MM.1S (cell line): ENCODE measurements at places on chromosomes 6 and 20.

DNA sequence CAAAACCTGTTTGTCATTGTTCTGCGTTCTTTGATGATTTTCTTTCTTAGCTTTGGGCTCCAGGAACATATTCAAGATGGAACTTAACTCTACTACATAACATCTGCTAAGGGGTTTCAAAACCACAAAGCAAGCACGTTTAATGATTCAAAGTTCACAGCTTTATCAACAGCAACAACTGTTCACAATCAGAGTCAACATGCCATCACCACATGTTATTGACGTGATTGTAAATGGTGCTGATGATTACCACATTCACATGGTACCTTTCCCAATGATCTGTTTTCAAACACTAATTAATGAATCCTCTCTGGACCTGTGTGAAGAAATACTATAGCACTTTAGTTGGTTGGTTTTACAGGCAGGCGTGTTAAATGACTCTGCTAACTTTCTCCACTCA is 180.6 kb upstream of the CEP162 start:
- DNase-seq = no peak

DNA sequence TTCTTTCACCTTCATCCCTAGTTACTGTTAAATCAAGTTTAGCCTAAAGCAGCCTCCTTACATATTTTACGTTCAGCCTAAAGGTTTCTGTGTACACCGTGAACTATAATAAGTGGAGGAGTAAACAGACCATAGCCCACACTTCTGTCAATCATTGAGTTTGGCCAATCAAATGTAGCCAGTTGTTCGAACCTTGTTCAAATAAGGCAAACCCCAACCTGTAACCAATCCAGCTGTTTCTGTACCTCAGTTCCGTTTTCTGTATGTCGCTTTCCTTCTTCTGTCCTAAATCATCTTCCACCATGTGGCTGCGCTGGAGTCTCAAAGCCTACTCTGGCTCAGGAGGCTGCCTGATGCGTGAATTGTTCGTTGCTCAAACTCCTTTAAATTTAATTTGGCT is 1.8 kb upstream of the FBXO30 start:
- no peak for DNase-seq

GRCh38 chr6:169162752-169163407 is 90.8 kb downstream of the THBS2 start:
- no peak for DNase-seq

GRCh38 chr20:59933296-59933848 is at the start of gene SYCP2:
TSS of gene SYCP2 (minus strand) at chr20:59933637. CDS start at chr20:59922413, 11,224 bp downstream.
- DNase-seq = no peak

- DNase-seq = no peak
Observed at GRCh38 chr6:135195522-135195921, 14.4 kb downstream of the MYB start.
